Thoracic aorta endothelial cell (primary cell): ENCODE measurements at places on chromosomes 6 and 20. TPM values are rescaled to one million over a fixed set of nuclear protein-coding genes. Genes with fewer than 3 reads are reported as not detected.

CTNNBL1 gene
- 28.9 and 35.9 TPM in 2 replicates for total RNA-seq

KIF6 gene
- total RNA-seq: under 0.01 TPM in 1 of 2 replicates, not detected in the other

PTK6 gene
- total RNA-seq: not detected in 2 replicates

CAGE1 gene
- under 0.01 and 0.07 TPM in 2 replicates for total RNA-seq

CRISP2 gene
- not detected in 2 replicates for total RNA-seq
